ENCODE measurements at places on chromosomes 3 and 15.

DNA sequence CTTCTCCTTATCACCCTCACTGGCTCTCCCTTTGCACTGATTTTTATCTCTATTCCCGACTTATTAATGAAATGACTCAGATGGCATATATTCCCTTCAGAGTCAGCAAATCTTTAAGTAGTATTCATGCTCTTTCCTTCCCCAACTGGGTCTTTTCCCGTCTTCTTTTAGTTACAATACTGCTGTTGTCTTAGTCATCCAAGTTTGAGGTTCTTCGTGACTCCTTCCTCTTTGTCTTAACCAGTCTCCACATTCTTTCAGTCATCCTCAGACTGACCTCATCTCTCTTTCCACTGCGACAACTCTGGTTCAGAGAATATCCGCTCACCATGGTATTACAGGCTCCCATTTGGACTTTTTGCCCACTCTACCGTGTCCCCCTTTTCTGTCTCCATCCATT, 12.4 kb downstream of the WDR5B start:
- DNase-seq, result no peak

GRCh38 chr3:66182246-66182645, 38.6 kb upstream of the SLC25A26 start:
- no peak for DNase-seq

DNA sequence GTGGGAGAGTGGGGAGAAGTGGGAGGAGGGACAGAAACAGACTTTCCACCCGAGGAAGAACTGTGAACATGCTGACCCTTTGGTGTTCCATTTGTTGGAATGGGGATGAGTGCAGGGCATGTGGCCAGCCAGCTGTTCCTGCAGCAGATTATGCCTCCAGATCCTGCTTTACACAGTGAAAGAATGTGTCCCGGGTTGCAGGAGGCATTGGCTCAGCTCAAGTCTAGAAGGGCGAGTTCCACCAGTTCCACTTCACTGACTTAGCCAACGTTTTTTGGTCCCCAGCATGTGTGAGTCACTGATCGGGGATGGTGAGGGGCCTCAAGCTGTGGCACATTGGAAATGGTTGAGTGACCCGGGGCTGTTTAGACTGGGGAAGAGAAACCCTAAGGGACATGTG, 307.0 kb upstream of the ROPN1 start:
- no peak for DNase-seq

DNA sequence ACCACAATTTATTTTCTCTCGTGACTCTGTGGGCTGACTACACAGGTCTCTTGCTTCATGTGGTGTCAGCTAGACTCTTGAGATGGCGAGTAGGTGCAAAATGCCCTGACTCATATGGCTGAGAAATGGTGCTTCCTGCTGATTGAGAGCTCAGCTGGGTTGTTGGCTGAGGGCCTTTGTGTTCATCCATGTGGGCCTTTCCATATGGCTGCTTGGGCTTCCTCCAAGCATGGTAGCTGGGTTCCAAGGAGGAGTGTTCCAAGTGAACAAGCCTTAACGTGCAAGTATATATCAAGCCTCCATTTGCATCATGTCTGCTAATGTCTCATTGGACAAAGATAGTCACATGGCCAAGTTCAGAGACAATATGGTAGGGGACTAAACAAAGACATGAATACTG, 164.0 kb downstream of the PDCD6IP start:
- no peak for DNase-seq

DNA sequence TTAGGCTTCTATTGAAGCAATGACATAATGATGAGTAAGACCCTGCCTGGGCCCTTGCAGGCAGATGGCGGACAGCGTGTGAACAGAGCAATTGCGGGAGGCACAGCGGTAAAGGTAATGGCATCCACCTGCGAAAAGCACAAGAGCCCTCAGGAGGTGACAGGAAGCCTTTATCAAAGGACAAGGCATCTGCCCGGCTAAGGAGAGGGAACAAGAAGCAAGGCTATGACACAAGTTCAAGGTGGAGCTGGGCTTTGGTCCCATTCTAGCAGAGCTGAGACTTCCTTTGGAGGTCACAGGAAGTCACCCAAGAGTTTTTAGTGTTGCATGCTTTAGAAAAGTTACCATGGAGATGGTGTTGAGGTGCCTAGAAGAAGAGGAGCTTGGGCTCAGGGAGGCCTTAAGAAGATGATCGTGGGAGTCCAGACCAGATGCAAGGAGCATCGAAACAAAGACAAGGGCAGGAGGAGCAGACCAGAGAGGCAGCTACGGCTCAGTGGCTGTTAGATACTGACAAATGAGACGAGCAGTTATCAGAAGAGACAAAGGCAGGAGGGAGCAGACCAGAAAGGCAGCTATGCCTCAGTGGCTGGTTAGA, 34.5 kb downstream of the OSBPL10 start:
- DNase-seq, result no peak

DNA sequence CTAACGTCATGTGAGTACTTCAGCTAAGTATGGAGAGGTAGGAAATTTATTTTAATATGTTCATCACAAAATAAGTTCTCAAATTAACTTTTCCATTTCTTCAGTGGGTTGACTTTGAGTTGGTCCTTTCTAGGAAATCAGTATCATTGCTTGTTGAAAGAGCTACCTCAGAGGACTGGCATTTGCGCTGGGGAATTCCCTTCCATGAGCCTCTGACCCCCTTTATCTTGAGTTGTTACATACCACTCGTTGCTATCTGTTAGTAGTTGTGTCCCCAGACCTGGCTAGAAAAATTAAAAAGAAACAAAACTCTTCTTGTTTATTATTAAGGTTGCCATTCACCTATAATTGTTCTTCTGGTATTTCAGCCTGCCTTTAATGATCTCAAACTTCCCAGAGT, 96.8 kb upstream of the ROBO2 start:
- no peak for DNase-seq

GRCh38 chr15:28985691-28986090, 99.9 kb downstream of the APBA2 start:
- DNase-seq, result no peak

- no peak for DNase-seq
Observed at GRCh38 chr3:37279236-37279635, 104.9 kb upstream of the LRRFIP2 start.

- no peak for DNase-seq
Observed at GRCh38 chr3:46660003-46660402, 33.5 kb downstream of the ALS2CL start.

GRCh38 chr3:30453360-30454039, 152.9 kb upstream of the TGFBR2 start:
- peak; percentile 75 for DNase-seq

DNA sequence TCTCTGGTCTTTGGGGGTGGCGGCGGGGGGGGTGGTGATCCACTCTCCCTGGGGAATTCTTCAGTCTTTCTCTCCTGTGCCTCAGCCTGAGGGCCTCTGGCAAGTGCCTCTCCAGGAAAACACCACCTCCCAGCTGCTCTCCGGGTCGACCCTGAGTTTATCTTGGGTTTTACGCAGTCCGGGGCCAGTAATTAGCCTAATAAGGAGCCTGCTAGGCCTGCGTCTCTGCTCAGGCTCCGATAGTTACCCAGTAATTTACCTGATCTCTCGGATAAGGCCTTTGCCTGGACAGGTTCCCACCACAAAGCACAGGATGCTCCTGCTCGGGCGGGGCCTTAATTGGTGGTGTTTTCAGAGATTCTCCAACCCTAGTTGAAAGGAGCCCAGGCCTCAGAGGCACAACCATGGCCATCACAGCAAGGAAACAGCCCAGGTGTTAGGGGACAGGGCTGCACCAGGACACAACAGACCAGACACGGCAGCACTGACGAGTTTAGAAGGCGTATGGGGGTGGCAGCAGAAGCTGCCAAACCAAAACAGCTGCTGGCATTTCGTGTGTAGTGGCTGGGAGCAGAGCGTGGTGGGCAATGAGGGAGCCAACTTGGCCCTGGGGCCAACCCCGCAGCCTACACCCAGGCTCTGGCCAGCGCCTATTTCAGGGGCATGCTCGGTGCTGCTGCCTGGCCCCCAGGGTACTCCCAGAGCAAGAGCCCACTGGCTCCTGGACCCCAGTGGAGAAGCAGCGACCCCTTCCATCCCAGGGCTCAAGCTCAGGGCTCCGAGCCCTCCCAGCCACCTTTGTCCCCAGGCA, 71.4 kb downstream of the KLF13 start:
- DNase-seq, result no peak

DNA sequence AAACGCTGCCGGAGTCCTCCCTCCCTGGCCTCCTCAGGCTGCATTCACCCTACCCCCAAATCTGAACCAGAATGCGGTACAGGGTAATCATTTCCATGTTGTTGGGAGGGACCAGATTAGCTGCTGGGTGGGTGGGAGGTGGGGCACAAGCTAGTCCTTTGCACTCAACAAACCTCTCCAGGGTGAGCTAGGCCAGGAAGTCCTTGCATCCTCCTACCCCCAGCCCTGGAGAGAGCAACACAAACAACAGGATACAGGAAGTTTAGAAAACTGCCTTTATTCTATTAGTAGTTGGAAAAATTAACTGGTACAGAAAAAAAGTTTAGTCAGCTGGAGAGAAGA, 702 bp upstream of the GPX1 start:
- no peak for DNase-seq

DNA sequence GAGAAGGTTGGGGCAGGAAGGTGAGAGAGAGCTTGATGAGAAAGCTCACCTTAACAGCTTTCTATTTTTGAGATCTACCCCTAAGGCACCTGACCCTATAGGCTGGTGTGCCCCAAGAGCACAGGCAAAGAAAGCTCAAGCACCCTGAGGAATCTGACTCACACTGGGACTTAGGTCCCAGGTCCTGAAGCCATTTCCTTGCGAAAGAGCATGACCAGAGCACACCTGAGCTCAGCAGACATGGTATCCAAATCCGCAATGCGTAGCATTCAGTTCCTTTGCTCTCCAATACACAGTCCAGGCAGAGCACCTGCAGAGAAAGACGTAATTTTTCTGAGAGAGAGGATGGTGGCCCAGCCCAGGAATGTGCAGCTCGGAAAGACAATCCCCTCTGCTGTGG, 112.1 kb upstream of the LPP start:
- no peak for DNase-seq

DNA sequence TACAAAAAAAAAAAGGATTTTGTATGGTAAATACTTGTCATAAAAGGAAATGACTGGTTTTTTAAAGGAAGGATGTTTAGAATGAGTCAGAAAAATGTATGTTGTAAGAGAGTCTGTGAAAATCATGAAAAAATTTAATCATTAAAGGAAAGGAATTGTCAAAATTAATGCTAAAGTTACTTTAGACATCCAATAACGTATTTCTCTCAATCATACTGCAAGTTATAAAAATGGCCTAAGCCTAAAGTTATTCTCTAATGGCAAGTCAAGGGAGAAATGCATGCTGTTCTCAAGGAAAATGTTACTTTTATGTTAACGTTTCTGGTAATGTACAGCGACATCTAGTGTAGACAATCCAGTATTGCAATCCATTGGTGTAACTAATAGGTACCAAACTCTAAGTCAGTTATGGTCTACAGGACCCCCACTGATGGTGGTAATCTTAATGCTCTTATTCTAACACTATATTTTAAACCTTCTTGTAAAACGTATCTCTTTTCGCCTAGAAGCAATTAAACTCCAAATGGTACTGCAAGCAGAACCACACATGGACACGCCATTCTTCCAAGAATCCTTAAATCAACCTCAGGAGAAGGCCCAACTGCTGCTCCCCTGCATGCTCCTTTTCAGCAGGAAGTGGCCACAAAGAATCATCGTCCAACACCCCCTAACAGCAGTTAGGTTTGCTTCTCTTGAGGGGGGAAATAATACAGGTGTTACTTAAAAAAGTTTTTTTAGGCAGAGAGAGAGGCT, 35.2 kb downstream of the NCEH1 start:
- DNase-seq, result no peak

GRCh38 chr15:44300572-44300971, 12.1 kb downstream of the GOLM2 start:
- DNase-seq, result peak; percentile 27

- DNase-seq, result no peak
Observed at GRCh38 chr3:128083396-128083795, 31.2 kb downstream of the SEC61A1 start.

- DNase-seq, result no peak
Observed at GRCh38 chr3:22537560-22537959, 665.6 kb upstream of the UBE2E2 start.

DNA sequence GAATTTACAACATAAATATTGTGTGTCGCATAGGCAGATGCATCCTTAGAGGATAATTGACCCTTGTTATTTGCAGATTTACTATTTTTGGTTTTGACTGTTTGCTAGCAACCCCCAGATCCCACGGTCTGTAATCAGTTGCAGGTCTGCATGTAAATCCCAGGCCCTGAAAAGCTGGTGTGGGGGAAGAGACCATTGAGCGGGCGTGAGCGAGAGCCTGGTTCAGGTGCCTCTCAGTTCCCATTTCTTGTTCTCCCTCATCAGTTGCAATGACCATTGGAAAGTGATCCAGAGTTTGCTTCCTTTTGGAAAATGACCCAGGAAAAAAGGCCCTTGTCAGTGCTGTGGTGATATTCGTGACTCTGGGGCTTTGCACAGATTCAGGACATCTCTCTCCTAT, 238.9 kb downstream of the UACA start:
- DNase-seq, result no peak

DNA sequence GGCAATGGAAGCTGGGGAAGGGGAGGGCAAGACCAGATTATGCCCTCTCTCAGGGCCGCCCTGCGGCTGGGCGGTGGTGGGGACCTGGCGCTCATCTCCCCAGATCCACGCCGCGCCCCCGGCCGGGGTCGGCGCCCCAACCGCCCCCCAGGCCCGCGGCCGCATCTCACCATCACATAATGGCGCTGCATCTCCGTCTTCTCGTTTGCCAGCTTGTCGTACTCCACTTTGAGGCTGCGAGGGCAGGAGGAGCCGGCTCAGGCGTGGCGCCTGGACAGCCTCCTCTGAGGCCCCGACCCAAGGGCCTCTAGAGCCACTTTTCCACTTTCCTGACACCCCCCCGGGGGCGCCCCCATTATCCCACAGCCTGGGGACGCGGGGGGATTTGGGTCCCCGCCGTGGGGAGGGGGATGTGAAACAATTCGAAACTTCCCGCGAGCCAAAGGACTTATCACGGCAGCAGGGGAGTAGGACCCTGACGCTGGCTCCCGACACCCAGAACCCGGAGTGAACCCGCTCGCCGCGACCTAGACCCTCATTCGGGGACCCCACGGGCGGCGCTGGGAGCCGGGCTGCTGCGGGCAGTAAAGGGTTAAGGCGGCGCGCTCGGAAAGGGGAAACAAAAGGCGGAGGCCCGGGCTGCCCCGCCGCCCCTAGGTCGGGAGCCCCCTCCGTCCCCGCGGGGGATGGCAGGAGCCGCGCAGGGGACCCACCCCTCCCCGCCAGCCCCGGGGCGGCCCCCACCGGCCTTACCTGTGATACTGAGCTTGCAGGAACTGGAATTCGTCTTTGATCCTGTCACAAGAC, 2.1 kb downstream of the TLE3 start:
- no peak for DNase-seq

DNA sequence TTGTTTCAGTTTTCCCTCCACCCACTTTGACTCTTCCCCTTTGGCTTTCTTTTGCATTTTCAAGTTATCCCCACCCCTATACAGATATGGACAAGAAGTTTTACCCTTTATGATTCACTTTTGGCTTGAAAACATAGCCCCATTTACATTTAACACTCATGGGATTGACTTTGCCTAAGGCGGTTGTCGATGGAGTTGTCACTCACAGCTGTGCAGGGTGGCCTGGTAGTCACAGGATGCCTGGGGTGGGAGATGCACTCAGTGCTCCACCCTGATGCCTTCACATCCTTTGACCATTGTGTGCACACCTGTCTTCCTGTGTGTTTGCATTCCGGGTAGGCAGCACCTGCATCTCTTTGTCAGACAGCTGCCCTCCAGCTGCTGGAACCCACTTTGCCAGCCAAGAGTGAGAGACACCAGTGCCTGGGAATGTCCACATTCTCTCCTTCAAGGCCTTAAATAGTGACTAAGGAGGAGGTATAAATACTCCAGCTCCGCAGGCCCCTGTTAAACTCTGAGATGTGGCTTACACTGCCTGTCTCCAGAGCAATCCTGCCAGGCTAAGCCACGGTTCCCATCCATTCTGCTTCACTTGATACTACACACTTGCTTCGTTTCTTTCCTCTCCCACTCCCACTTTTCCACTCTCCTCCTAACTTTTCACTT, 191.5 kb upstream of the SLC24A5 start:
- DNase-seq, result no peak

Data from bone marrow (tissue), 2 donors.